ENCODE measurements at places on chromosomes 3 and 15. TPM values are rescaled to one million over a fixed set of nuclear protein-coding genes. Genes with fewer than 3 reads are reported as not detected.

DNA sequence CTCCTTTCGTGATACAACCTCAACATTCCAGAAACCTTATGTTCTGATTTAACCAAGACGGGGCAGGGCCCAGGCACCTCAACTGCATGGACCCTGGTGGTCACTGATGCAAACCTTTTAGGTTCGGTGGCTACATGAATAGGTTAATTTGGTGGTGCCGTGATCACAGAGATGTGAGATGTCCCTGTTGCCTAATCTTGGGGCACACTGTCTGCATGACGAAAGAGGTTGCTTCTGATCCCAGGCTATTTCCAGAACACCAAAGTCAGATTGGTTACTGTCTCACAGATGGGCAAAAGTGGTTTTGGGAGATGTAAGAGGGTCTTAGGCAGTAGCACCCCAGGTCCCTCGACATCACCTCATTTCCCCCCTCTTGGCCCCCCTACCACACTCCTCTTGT is 4.0 kb upstream of the CCR1 start:
- DNase-seq: no peak

The CAMKV gene
- total RNA-seq: not detected

GRCh38 chr3:145807990-145808389 is 353.0 kb downstream of the PLOD2 start:
- peak; percentile 46 for DNase-seq

DNA sequence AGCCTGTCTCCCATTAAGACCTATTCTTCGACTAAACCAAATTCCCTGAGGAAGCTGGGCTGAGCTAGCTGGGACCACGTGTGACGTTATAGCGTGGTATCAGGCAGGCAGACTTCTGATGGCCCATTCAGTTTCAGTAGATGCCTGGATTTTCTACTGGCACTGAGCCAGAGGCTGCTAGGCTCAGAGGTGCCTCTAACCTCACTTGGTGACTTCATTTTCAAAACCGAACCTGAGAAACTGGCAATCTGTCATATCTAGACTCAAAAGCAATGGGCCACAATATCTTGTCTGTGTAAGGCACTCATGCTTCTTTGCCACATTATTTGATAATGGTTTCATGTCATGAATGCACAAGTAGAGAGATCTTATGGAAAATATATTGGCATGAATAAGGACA is 352.1 kb upstream of the AZI2 start:
- DNase-seq: no peak

DNA sequence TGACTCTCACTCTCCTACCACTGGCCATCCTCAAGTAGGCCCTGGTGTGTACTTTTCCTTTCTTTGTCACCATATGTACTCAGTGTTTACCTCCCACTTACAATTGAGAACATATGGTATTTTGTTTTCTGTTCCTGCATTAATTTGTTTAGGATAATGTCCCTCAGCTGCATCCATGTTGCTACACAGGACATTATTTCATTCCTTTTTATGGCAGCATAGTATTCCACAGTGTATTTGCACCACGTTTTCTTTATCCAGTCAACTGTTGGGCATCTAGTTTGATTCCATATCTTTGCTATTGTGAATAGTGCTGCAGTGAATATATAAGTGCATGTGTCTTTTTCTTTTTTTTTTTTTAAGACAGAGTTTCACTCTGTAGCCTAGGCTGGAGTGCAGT is 126.2 kb downstream of the GALK2 start:
- DNase-seq: no peak

DNA sequence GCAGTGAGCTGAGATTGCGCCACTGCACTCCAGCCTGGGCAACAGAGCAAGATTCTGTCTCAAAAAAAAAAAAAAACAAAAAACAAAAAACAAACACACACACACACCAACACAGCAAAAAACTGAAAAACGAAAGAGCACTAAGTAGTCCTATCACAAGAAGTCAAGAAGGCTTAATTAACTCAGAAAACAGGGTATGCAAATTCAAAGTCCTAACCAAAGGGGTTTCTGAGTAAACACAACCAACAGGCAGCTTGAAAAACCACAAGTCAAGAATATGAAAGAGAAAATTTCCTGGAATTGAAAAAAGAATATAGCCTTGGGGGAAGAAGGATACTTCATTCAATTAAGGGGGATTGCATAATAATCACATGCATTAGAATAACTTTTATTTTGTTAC is 37.7 kb upstream of the PARP14 start:
- DNase-seq: no peak

The FBXW12 gene
- not detected for total RNA-seq

All from fibroblast of lung (primary cell).